NT2/D1 (cell line): ENCODE measurements at places on chromosomes 3 and 15.
A peak's percentile ranks its signal among the peaks of the same experiment; 100 is the strongest.

GRCh38 chr15:43105077-43105736, 631 bp downstream of the UBR1 start:
- DNase-seq, result no peak

DNA sequence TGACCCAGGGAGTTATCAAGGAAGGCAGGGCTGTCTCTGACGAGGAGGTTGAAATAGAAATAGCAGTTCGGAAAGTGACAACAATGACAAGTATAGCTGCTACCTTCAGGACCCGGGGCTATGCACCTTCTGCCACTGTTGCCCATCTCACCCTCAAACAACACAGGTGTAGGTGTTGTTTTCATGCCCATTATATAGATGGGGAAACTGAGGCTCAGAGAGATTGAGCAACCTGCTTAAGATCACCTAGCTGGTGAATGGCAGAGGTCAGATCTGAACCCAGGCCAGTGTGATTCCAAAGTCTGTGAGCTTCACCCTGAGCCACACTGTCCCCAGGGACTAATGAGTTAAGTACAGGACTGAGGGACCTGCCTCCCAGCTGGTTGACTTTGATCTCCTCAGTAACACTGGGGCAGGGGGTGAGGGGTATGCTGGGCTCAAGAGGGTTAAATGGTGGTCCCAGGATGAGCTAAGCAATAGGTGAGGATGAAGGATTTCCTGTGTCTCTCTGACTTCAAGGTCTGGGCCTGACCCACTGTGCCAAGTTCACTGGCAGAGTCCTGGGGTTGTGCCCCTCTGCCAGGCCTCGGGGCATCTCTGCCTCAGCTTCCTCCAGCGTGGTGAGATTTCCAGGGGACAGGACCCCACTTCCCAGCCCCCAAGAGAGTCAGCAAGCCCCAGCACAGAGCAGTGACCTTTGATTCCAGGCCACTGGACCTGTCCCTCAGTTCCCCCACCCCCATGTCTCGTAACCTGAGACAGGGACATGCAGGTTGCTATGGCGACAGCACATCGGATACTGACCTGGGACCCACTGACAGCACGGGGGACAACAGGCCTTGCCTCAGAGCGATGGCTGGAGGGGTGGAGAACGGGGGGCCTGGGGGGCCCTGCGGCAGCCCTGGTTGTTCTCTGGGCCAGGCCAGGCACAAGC, 35.0 kb downstream of the ATP2B2 start:
- peak; percentile 33 for DNase-seq

GRCh38 chr3:46934072-46934471, 42.5 kb downstream of the CCDC12 start:
- no peak for DNase-seq

- DNase-seq, result no peak
Observed at GRCh38 chr3:133277813-133278212, 122.0 kb upstream of the BFSP2 start.

DNA sequence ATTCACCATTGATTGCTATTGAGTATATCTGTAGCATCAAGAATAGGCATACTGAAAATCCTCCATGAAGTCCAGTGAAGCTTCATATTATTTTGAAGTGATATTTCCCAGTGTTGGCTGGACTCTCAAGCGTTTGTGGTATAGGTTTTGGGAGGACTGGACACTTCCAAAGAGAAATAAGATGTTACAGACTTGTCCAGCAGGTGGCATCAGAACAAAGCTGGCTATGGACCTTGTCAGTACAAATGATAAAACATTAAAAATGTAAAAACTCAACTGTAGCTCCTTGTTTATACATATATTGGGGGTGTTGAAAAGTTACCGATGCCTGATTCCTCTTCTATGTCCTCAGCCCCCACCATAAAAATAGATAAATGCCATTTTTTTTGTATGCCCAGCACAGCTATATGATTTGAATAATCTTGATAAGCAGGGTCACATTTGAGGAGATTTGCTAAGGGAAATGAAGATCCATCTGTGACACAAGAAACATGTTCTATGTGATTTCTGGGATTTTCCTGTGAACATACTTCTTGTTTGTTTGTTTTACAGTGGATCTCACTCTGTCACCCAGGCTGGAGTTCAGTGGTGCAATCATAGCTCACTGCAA, 54.5 kb upstream of the GOLGA6B start:
- peak; percentile 22 for DNase-seq

DNA sequence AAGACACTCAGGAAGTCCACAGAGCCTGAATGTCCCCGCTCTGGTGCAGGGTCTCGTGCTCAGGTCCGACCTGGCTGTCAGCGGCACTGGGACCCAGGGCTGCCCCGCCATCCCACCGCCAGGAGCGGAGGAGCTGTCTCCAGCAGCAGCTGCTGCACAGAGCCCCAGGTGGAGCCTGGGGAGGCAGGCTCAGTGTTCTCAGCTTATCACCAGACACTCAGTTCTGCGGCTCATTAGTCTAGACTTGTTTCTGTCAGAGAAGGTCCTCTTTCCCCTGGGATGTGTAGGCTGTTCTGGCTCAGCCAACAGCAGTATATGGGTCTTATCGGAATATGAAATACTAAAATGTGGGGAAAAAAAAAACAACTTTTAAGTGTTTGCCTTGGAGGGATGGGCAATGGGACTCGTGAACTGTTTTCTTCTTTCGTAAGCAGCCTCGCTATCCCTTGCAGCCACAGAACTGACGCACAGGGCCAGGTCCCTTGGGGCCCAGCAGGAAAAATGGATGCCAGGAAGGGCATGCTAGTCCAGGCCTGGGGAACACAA, 75.9 kb downstream of the KLF13 start:
- no peak for DNase-seq

GRCh38 chr3:159008401-159008800, 206.5 kb downstream of the MFSD1 start:
- no peak for DNase-seq

DNA sequence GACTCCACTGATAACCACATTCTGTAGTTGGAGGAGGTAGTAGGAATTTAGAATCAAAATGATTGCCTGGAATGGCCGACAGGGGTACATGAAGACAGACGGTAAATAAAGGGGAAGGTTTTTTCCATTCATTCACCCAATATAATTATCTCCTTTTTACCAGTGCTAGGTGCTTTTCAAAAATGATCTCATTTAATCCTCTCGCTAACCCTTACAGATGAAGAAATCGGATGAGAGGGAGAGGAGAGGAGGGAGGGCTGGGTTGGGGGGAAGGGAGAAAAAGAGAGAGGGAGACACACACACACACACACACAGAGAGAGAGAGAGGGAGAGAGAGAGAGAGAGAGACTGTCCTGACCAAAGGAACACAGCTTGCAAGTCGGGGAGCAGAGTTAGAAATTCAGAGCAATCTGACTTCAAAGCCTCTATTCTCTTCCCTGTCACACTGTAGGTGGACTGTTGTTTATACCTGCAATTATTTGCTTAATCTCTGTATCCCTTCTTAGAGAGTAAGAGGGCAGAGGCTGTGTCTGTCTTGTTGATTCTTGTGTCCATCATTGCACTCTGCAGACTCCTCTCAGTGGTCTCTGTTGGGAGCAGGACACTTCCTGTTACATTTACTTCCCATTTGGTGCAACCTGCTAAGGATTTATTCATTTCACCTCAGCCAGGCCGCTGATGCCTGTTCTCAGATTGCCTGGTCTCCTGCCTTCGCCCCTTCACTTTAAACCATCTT, 18.7 kb upstream of the PAQR9 start:
- no peak for DNase-seq

DNA sequence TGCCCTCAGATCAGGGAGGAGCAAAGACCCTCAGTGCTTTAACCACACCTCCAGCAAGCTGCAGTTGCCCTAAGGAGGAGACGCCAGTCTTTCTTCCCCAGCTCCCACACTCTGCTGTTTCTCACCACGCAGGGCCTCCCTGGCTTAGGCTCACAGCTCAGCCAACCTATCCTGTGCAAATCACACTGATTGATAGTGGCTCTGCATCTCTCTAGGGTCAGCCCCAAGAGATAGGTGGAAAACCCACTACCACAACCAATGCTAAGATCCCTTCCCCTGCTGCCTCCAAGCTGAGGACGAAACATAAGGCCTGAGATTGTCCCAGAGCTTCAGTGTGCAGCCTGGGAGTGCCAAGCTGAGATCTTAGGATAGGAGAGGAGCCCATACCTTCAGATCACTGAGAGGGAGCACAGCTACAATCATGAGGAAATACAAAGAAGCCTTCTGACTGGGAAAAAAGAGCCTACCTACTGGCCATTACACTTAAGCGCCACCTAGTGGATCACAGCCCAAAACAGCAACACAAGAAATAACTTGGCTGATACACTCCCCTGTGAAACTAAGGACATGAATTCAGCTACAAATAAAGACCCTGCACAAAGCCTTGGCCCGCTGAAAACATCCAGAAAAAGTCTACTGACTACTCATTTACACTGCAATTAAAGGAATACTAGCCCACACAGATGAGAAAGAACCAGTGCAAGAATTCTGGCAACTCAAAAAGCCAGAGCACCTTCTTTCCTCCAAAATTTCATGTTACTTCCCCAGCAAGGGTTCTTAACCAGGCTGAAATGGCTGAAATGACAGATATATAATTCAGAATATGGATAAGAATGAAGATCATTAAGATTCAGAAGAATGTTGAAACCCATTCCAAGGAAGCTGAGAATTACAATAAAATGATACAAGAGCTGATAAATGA, 271.5 kb upstream of the DCBLD2 start:
- DNase-seq, result peak; percentile 76

GRCh38 chr3:88985491-88985890, 121.9 kb upstream of the EPHA3 start:
- no peak for DNase-seq

GRCh38 chr3:105065895-105066839, 300.5 kb upstream of the ALCAM start:
- DNase-seq, result no peak

DNA sequence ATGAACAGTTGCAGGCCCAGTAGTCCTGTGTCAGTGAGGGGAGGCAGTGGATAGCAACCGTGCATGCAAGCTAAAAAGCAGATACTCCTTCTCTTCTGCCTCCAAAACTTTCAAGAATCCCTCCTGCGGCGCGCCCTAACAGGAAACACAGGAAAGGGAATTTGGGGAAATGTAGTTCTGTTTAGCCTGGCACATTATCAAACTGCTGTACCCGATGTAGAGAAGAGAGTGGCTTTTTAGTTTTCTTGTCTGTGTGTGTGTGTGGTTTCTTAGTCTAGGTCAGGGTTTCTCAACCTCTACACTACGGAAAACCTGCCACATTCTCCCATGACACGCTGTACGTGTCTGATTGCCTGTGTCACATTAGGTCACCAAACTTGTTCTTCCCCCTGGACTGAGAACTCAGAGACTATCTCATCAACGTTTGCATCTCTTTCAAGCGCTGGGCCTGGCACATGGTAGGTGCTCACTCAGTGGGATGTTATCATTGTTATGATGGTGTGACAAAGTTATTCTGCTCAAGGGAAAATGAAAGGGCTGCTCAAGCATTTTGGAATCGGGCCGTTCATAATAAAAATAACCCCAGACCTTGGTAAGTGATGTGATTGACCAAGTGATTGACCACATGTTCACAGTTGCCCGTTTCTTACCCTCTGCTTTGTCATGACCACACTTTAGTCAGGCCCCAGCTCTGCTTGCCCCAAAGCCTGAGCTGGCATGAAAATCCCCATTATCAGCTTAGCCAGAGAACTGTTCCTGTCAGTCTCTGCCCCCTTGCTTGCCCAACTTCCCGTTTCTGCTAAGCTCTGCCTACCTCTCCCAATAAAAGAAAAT, 33.2 kb downstream of the TM4SF4 start:
- no peak for DNase-seq

DNA sequence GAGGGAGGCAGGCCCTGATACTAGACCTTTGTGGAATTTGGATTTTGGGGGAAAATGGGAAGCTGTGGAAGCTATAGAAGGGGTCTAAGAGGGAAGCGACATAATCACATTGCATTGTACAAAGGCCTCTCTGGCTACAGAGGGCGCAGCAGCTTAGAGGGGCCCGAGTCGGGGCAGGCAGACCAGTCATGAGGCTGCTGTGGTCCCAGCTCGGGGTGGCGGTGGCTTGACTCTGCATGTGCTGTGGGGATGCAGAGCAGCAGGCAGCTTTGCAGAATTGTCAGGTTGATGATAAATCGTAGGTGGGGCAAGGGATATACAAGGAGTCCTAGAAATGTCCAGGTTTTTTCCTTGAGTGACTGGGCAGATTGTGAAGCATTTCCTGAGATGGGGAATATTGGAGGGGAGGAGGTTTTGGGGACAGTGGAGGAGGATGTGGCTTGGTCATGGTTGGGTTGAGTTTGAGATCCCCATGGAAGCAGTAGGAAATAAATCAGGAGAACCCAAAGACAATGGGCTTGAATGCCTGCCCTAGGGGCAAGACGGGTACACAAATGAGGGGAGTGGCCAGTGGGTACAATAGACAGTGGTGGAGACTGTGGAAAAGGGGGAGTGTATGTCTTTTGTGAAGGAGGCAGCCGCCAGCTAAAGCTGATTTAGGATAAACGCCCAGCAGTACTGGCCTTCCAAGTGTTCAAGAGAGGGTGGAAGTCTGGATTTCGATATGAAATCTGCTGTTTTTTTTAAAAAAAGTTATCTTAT, 94.1 kb downstream of the HMG20A start:
- DNase-seq, result no peak

DNA sequence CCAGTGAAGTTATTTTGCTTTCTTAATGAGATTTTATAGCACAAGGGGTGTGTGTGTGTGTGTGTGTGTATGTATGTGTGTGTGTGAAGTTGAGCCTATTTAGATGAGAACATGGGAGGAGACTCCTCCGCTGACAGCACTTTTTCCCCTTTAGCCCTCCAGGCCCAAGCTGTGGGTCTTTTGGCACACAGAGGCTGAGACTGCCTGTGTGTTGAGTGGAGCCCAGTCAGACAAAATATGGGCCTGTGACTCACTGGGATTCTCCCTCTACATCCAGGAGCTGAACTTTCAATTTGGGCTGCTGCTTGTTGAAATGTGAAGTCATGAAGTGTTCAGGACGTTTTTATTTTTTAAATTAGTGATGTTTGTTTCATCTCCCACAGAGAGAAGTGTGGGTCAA, 108.0 kb downstream of the MFSD1 start:
- no peak for DNase-seq

- DNase-seq, result no peak
Observed at GRCh38 chr15:52726195-52726594, 47.0 kb upstream of the ATOSA start.

DNA sequence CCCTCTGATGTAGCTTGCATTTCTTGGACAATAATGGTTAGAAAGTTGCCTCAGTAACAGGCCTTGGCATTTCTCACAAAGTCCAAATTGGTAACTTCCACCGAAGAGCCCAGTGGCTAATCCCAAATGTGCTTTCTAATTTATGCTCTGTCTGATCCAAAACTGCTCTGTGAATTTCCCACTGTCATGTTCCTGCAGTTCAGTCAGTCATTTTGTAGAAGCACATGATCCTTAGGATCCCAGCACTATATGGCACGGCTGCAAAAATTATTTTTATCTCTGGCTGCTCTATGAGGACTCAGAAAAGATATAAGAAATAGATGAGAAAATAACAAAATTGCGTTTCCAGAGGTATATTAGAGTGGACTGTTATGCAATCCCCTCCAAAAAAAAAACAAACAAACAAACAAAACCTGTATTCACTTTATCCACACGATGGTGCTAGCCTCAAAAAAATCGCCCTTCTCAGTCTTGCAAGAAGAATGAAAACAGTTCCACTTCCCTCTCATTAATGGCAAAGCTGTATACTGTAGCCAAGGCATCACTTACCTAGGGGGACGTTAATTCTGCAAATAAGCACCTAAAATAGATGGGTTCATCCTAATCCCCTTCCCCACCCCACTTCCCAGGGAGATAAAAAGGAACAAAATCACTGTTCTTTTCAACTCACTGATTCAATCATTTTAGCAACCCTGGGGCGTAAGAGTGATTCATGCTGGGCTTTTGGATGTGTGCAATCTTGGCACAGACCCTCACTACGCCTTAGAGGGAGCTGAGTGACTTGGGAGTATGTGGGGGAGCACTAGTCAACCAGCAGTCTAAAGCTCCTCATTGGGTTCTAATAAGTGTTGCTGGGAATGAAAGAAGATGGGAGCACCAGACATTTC, 61.3 kb downstream of the TMCO5A start:
- DNase-seq, result peak; percentile 33
